Inflammatory macrophage treated with lipopolysaccharide for 1 hour (primary cell): ENCODE measurements at places on chromosomes 12 and 14.

DNA sequence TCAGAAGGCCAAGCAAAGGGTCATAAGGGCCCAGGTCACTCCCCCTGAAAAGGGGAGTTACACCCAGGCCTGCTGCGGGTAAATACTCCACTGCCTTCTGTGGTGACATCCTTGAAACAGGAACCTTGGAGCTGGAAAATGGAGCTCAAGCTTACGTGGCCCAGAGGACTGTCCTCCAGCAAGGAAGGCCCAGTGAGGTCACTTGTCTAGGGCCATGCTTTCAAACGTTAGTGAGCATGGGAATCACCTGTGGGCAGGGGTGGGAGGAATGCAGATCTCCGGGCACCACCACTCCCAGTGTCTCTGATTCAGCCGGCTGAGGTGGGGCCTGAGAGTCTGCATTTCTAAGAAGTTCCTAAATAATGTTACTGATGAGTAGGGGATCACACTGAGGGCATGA is 140.5 kb upstream of the CCND2 start:
- DNase-seq = no peak

- DNase-seq = no peak
Observed at GRCh38 chr12:127963933-127964332, 303.0 kb upstream of the TMEM132C start.

GRCh38 chr14:94690896-94691659 is 78.8 kb downstream of the GSC start:
- no peak for DNase-seq

DNA sequence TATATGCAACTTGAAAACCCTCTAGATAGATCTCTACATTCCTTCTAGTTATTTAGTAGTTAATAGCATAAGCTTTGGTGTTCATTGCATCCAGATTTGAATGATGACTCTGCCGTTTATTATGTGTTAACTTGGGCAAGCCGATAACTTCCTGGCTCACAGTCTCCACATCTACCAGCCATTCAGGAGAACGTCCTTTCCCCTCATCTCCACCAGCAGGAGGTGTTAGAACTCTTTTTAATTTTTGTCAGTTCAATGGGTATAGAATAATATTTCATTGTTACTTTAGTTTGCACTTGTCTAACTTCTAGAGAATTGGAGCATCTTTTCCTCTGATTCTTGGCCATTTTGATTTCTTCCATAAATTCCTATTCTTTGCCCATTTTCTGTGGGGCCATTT is 30.0 kb upstream of the WSCD2 start:
- DNase-seq = peak; percentile 29

DNA sequence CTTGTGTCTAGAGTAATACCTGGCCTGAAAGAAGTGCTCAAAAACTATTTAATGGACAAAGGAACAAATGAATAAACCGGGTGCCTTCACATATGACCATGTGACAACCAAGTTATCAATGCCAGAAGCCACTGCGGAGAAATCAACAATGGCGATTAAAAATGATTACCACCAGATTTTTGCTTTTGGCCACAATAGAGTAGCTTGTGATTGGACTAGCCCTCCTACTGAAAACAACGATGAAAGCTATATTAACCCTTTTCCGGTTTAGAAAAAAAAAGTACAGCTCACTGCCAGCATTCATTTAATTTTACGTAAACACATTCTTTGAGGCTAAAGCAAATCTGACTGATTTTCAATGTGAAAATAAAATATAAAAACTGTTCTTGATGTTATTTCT is 41.6 kb upstream of the TTC7B start:
- no peak for DNase-seq

DNA sequence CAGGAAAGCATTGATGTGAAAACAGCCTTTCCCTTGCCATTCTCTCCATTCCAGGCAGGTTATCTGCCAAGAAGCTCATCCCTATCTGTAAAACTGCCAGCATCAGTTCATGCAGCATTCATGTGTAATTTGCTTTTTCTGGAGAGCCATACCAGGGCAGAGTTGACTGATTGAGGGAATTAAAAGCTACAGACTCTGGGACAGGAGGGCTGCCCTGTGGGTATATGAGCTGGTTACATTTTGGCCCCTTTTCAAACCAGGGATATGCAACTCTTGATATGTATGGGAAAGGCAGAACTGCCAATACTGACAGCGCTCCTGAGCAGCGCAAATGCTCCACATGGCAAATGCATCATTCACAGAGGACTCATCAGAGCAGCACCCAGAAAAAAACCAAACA is 53.7 kb downstream of the SYT1 start:
- DNase-seq = no peak

DNA sequence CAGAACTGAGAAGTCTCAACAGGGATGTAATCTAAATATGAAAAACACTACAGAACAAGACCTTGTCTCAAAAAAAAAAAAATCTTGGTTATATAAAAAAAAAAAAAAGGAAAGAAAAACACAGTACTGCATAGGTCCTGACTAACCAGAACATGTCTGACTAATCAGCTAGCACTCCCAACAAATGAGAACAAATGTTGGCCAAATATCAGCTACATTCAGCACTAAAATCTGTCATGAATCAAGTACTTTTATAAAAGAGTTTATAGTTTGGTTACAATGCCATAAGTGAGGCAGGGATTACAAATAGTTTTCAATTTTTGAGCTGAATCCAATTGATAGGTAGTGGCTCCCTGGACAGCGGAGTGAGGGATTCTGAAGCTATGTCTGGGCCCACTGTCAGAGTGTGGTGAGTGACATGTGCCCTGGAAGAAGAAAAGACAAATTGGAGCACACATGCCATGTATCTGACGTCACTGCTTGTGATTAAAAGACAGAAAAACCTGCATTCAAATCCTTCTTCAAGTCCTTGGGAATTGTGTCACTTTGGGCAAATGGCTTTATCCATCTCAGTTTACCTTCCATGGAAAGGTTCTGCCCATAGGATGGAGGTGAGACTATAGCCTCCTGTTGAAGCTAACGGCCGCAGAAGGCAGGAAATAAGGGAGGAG is 5.6 kb upstream of the FAM234B start:
- DNase-seq = no peak

DNA sequence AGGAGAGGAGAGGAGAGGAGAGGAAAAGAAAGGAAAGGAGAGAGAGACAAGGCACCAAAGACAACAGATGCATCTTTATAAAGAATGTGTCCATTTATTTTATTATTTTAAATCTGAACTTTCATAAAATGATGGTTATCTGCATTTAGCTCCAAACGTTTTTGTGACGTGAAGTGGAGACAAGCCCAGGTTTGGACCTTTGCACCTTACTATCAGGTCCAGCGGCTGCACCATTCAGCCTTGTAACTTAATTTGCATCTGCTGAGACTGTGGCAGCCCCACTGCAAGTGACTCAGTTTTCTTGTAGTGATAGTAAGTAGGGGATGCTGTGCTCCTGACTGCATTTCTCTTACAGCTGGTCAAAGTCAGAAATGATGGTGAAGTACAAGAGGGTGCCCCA is 130.7 kb downstream of the NTF3 start:
- DNase-seq = no peak

- no peak for DNase-seq
Observed at GRCh38 chr12:109910969-109911348, 10.9 kb downstream of the TCHP start.

GRCh38 chr14:76329154-76329928 is 46.6 kb upstream of the ESRRB start:
- DNase-seq = no peak

GRCh38 chr12:62345667-62346066 is 85.5 kb downstream of the USP15 start:
- no peak for DNase-seq

DNA sequence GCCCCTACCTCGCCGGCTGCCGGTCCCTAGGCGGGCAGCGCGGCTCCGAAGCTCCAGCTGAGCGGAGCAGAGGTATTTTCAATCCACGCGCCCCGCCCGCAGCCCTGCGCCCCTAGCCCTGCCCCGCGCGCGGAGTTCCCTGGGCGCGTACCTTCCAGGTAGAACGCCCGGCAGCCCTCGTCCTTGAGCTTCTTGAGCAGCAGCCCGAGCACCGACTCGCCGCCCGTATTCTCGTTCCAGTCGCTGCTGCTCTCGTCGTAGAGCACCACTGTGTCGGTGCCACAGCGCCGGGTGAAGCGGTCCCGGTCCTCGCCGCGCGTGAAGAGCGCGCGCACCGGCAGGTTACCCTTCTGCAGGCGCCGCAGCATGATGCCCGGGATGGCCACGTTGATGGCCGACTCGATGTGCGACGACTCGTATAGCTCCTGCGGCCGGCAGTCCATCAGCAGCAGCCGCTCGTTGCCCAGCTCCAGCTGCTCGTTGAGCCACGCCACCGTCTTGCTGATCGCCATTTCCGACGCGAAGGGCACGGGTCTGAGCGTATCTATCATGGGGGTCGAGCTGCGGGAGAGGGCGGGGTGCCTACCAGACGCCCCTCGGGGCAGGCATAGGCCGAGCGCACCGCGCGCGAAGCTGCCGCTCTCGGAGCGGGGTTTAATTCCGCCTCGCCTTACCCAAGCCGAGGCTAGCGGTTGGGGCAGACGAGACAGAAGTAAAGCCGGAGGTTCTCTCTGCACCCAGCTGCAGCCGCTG is 636 bp downstream of the DUSP6 start:
- no peak for DNase-seq

DNA sequence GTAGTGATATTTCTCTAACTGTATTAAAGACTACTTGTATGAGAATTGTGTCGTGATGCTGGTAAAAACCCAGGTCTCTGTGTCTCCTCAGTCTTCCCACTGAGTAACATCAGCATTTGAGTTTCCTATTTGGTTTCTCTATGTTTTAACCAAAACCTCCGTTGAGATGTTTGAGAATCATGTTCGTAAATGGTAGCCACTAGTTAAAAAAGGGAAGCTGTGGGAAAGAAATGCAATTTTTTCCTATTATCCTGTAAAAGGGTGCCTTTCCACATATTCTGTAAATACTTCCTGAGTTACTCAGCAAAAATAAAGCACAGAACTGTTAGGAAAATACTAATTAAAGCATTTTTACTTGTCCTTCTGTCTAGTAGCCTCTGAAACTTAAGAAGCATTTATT is 7.0 kb downstream of the CLEC1B start:
- DNase-seq = peak; percentile 31

DNA sequence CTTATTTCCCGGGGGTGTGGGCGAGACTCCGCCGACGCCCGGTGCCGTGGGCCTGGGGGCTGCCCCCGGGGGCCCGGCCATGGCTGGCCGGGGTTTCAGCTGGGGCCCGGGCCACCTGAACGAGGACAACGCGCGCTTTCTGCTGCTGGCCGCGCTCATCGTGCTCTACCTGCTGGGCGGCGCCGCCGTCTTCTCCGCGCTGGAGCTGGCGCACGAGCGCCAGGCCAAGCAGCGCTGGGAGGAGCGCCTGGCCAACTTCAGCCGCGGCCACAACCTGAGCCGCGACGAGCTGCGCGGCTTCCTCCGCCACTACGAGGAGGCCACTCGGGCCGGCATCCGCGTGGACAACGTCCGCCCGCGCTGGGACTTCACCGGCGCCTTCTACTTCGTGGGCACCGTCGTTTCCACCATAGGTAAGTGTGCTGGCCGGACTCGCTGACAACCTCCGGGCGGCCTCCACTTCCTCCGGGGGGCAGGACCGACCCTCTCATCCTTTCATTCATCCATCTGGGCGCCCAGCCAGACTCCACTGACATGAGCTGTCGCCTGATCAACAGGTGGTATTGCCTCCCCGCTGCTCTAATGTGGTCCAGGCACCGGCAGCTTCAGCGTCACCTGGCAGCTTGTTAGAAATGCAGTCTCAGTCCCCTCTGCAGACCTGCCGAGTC is 467 bp downstream of the KCNK13 start:
- DNase-seq = no peak

GRCh38 chr14:99862136-99862535 is 68.9 kb downstream of the EML1 start:
- DNase-seq = no peak
